Fibroblast of villous mesenchyme (primary cell): ENCODE measurements at places on chromosomes 5 and 9.

- no peak for DNase-seq
These were observed 452.0 kb downstream of the DMAC1 start for GRCh38 chr9:7347556-7347955.

DNA sequence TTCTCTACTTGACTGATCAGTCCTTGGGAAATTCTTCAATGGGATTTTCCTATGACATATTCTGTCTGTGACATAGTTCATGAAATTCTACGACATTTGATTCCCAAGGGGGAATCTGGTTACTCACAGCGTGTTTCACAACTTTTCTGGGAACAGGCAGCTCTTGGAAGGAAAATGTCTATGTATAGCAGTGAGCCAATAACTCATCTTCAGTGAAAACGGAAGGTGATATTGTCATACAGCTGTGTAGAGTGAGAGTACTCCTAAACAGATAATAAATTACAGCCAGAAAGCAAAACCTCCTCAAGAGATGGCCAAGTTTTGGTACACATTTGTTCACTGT, 91.4 kb downstream of the C9orf152 start:
- peak; percentile 99 for DNase-seq

DNA sequence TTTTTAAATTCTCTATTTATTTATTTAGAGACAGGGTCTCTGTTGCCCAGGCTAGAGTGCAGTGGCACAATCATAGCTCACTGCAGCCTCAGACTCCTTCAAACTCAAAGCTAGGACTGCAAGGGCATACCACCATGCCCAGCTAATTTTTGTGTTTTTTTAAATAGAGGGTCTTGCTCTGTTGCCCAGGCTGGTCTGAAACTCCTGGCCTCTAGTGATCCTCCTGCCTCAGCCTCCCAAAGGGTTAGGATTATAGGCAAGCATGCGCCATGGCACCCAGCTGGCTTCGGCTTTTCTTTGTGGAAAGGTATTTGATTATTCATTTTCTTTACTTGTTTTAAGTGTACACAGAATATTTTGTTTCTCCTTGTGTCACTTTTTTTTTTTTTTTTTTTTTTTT, 5.2 kb downstream of the ZNF346 start:
- no peak for DNase-seq

- no peak for DNase-seq
These were observed 18.3 kb upstream of the CAMSAP1 start for GRCh38 chr9:135925496-135926133.

DNA sequence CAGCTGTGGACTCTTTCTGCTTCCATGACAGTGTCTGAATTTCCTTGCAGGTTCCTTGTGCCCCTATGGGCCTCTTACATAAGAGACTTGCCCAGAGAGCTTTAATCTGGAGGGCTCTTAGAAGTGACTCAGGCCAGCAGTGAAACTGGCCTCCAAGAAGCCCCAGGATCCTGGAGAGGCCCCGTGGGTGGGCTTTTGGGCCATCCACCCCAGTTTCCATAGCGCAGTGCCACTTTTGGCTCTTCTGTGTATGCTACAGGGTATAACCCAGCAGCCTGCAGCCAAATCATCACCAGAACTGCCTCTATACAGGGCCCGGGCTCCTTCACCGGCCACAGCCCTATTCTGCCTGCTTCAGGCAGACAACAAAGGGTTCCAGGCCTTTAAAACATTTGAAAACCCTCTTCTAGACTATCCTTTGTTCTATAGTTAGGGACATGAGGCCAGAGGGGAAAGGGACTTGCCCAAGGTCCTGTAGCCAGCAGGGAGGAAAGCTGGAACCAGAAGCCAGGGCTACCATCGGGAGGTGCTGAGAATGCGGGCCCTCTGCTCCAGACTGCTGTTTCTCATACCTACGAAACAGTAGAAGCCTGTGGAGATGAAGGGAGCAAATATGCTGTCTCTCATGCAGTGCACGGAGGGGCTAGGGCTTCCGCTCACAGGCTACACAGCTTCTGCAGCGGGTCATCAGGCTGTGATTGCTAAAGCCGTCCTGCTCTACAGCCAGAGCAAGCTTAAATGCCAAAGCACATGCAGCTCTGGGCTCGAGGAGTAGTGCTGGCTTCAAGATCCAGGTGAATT, 18.0 kb downstream of the SH3PXD2B start:
- DNase-seq, result no peak

DNA sequence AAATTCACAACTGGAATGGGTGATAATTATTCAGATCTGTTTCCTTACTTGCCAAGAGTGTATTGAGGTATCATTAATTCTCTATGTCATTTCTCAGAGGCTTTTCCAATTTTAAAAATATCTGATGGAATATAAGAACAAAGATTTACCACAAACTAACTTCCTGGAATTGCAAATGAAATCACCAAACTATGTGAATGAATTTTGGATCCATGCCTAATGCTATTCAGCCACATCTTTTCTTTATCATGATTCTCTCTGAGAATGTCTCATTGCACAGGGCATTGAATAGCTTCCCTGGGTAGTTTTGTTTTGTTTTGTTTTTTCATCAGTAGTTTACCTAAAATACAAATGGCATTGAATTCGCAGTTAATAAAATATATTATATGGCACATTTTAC, 146.9 kb upstream of the FBN2 start:
- no peak for DNase-seq

GRCh38 chr5:65925044-65925600, 1.3 kb upstream of the ERBIN start:
- peak; percentile 83 for DNase-seq

GRCh38 chr9:134943836-134944235, 26.1 kb upstream of the FCN1 start:
- no peak for DNase-seq

DNA sequence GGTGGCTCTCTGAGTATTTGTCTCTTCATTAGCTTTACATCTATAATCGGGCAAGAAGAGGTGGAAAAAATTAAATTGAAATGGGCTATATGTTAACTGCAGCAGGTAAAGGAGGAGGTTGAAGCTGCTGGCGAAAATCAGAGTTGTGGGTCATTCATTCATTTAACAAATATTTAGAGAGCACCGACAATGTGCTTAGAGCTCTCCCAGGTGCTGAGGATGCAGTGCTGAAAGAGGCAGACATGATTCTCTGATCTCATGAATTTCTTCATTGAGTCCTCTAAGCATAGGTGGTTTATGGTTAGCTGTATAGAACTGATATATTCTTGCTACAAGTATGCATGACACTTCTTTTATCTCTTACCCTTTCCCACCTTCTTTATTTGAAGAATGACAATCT, 243.4 kb downstream of the RFX3 start:
- DNase-seq, result no peak

DNA sequence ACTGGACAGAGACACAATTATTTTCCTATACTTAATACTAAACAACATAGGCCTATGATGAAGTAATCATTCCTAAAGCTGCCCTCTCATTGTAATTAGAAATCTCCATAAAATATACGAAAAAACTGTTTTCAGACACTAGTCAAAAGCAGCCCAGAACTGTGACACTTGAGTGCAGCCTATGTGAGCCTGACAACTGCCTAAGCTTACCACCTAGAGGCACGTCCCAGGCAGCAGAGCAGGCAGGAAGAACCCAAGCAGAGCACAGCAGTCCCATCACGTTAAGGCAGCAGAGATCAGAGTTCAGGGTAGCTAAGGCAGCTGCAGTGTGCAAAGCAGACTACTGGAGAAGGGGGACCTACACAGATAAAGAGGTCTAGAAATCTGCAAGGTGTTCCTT, 46.4 kb downstream of the GOLPH3 start:
- DNase-seq, result no peak

DNA sequence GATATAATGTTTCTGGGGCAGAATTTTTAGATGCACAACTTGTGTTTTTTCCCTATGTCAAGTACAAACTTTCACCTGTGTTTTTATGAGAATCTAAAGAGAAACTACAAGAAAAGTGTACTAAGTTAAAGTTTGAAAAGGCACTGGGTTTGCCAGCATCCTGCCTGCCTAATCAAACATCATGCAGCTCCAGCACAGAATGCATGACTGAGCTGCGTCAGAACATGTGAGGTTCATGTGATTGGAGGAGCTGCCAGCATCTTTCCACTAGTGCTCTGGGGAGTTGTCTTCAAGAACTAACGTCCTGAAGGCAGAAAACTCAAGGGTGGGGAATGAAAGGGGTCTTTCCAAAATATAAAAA, 46.1 kb upstream of the RIC1 start:
- DNase-seq, result peak; percentile 77

- no peak for DNase-seq
These were observed 933 bp downstream of the NEK6 start for GRCh38 chr9:124258607-124259157.

- no peak for DNase-seq
These were observed 1.3 kb downstream of the FGF1 start for GRCh38 chr5:142684508-142685041.

DNA sequence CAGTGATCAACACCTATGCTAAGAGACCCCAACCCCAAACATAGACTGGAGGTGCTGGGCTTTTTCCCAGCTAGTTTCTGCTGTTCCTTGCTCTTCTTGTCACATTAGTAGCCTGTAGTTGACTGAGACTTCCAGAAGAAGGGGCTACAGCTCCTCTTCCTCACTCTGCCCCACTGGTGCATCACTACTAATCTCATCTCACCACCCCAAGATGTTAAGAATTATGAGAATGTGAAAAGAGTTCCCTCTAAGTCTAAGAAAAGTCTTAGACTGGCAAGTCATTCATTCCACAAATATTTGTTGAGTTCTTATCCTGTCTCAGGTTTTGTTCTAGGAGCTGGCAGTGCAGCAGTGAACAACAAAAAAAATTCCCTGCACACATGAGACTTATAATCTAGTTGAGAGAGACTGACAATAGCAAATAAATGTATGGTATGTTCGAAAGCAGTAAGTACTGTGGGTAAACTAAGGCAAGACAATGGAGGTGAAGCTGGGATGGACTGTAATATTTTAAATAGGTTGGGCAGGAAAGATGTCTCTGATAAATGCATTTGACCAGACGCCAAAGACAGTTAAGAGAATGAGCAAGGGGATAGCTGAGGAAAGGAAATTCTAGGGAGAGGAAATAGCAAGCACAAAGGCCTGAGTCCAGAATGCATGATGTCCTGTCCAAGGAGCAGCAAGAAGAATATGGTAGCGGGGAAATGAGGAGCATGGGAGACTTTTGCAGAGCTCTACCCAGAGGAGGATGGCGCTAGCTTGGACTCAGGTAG, 92.3 kb downstream of the PTCD2 start:
- DNase-seq, result no peak

- DNase-seq, result peak; percentile 10
These were observed 260.3 kb upstream of the DAPK1 start for GRCh38 chr9:87237336-87237735.

DNA sequence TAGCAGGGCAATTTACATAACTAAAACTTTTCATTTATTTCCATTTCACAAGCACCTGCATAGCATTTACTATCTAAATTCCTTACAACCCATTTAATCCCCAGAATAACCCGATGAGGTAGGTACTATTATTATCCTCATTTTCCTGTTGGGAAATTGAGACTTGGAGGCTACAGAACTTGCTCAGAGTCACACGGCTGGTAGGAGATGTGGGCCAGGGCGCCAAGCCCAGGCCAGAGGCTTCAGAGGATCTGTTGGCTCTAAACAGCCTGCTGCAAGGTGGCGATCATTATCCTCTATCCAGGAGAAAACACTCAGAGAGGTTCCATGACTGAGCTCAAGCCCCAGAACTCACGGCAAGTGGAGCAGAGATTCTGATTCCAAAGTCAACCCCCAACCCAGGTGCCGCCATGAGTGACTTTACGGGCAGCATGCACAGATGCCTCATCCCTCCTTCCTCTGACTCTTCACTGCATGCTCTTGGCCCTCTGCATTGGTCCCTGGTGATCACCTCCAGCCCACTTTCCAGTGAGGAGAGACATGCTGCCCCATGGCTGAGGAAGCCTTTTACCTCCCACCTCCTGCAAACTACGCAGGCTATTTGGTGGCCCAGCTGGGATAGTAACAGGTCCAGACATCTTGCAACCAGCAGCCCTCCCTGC, 168.4 kb upstream of the FSTL4 start:
- DNase-seq, result no peak

DNA sequence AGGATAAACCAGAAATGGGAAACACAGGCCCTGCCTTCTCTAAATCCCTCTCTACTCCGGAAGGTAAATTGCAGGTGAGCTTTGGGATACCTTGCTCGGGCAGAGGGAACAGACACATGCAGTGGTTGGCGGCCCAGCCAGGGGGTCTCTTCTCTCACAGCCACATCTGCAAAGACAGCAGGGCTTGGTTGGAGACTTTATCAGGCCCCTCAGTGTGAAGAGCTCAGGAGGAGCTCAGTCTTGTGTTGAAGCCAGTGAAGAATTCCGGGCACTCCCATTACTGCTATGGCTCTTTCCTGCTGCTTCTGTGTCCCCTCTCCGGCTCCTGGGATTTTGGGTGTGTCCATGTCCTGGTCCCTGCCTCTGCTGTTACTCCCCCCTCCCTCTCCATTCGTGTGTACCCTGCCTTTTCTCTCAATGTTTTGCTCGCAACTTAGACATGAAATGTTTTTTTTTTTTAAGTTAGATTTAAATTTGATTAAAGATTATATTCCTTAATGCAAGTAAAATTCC, 99.8 kb downstream of the TRIO start:
- no peak for DNase-seq

- no peak for DNase-seq
These were observed 1.9 kb downstream of the LRRC14B start for GRCh38 chr5:192970-193831.

DNA sequence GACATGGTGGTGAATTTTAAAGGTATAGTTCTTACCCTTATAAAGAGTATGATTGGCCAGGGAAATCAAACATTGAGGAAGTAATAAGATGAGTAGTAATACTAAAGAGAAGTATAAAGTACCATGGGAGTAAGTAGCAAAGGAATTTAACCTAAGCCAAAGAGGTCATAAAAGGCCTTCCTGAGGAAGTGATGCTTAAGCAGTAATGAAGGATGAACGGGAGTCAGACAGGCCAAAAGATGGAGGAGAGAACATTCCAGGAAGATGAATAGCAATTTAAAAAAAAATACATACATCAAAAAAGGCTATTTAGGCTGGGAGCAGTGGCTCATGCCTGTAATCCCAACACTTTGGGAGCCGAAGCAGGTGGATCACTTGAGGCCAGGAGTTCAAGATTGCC, 29.0 kb downstream of the KLHL3 start:
- DNase-seq, result no peak

GRCh38 chr9:9523476-9524139, 1089.2 kb downstream of the PTPRD start:
- no peak for DNase-seq

- no peak for DNase-seq
These were observed 84.6 kb downstream of the NDUFS4 start for GRCh38 chr5:53645078-53645477.

DNA sequence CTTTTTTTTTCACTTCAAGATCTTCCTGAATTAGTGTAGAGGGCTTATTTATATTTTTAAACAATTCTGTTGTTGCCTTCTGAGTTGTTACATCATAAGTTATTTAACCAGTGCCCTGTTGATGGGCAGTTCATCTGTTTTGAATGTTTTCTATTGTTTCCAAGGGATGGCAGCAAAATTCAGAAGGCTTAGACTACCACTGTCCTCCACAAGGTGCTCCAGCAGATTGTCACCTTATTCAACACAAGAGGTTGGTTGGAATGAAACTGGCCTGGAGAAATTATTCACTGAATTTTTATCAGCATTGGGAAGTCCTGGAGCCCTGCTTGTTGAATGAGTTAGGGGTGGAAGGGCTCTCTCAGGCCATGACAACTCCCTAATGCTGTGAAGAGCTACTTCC, 1.3 kb upstream of the KLHL9 start:
- DNase-seq, result no peak

- DNase-seq, result no peak
These were observed 417.7 kb downstream of the SEMA5A start for GRCh38 chr5:9128136-9128535.

- DNase-seq, result no peak
These were observed 113.8 kb downstream of the MEF2C start for GRCh38 chr5:88769165-88769564.

- no peak for DNase-seq
These were observed 667.2 kb upstream of the ZNF608 start for GRCh38 chr5:125413496-125414274.

GRCh38 chr5:27158171-27158570, 119.8 kb upstream of the CDH9 start:
- no peak for DNase-seq
